Activated naive CD8-positive, alpha-beta T cell treated with anti-CD3 and anti-CD28 coated beads, Interleukin-2, amount 10 ng/mL, durations not matched to agents 7 days and 5 days (primary cell): ENCODE measurements at places on chromosomes 1 and 21. TPM values are rescaled to one million over a fixed set of nuclear protein-coding genes. Genes with fewer than 3 reads are reported as not detected.

DNA sequence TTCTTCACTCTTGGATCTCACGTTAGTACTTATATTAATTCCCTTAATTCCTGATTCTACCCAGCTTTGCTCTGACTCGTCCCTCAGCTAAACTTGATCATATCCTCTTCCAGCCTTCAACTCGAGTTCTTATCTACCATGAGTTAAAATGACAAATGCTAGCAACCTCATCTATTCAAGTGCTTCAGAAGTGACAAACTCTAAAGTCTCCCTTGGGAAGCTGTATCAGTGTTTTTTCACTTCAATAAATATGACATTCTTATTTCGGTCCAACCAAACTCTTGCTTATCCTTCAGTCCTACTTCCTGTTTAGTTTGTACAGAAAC is 75.3 kb downstream of the FOXJ3 start:
- DNase-seq = no peak

- no peak for DNase-seq
These were observed 2.7 kb downstream of the MIER1 start for GRCh38 chr1:66927528-66927927.

GRCh38 chr1:55259911-55260609 is 44.9 kb upstream of the USP24 start:
- DNase-seq = no peak

DNA sequence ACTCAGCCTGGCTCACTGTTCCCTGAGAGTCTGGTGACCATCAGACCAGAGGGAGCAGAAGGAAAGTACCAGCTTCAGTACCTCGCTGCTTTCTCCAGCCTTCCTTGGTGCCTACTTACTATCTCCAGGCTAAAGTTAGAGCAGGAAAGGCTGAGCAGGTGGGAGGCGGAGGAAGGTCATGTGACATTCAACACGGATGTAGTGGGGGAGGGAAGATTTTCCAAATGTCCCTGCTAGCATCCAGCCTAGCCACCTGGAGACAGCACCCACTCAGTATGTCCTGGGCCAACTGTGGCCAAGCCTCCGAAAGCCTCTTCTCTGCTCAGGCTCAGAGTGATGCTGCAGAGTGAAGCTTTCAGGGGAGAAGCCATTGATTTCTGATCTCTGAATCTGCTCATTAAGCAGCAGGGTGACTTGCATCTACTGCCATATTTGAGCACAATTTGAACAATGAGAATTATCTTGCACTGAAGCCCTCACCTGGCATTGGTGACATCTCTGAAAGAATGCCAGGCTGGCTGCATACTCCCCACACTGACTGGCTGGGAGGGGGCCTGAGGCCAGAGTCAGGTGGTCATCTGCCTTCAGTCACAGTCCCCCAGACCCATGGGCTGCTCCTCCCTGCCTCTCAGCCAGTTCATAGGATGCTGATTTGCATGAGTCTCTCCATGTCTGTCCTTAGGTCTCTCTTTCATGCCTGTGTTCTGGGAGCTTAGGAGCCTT is 86.2 kb downstream of the KCND3 start:
- DNase-seq = no peak

The S100A2 gene
- total RNA-seq = not detected

- no peak for DNase-seq
These were observed 3.2 kb downstream of the RHBG start for GRCh38 chr1:156372265-156372586.

The S100A12 gene
- total RNA-seq = not detected

- DNase-seq = no peak
These were observed 54.2 kb downstream of the JAK1 start for GRCh38 chr1:64912191-64912590.

DNA sequence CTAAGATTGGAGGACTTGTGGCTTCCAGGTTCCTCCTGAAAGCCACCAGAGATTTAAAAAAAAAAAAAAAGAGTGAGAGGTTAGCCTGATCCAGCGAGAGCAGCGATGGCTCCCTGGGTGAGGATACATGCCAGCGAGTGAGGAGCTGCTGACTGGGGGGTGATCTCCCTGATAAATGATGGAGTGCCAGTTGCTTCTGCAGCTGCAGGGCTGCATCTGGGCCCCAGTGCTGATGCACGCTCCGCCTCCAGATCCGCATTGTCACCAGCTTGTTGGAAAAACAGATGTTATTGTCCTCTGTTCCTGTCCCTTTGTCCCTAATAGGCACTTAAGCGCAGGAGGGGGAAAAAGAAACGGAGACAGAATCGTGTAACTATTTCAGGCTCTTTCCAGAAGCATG is 28.6 kb downstream of the UBIAD1 start:
- DNase-seq = no peak

The C1orf232 gene
- not detected for total RNA-seq

DNA sequence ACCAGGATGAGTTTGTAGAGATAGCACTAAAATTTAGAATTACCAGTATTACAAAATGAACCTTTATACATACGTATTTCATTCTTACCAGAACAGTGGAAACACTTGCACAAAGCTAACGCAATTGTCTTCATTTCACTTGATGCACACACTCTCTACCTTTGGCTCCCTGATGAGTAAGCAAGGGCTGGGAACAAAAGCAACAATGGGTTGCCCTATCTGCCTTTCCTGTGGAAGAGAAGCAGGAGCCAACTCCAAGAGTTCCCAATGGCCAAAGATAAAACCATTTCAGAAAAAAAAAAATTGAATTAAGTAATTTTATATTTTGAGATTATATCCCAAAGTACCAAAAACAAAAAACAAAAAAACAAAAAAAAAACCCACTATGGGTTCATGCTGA is 344.1 kb upstream of the GREM2 start:
- DNase-seq = no peak

GRCh38 chr1:190759807-190760206 is 282.1 kb upstream of the BRINP3 start:
- no peak for DNase-seq

- DNase-seq = no peak
These were observed 138.6 kb upstream of the NGF start for GRCh38 chr1:115476616-115477015.

GRCh38 chr1:246779561-246780175 is 55.5 kb downstream of the SCCPDH start:
- DNase-seq = no peak
